Ureter (tissue), 1 donor: ENCODE measurements at places on chromosomes 2 and 18. TPM values are rescaled to one million over a fixed set of nuclear protein-coding genes. Genes with fewer than 3 reads are reported as not detected.

- no peak for DNase-seq
Measured at GRCh38 chr2:64485961-64486360, 32.0 kb downstream of the LGALSL start.

Gene CAPN14
- total RNA-seq, result 0.62 TPM

Gene MTA3
- 72.8 TPM for total RNA-seq

Gene MYO5B
- total RNA-seq, result 46.2 TPM

DNA sequence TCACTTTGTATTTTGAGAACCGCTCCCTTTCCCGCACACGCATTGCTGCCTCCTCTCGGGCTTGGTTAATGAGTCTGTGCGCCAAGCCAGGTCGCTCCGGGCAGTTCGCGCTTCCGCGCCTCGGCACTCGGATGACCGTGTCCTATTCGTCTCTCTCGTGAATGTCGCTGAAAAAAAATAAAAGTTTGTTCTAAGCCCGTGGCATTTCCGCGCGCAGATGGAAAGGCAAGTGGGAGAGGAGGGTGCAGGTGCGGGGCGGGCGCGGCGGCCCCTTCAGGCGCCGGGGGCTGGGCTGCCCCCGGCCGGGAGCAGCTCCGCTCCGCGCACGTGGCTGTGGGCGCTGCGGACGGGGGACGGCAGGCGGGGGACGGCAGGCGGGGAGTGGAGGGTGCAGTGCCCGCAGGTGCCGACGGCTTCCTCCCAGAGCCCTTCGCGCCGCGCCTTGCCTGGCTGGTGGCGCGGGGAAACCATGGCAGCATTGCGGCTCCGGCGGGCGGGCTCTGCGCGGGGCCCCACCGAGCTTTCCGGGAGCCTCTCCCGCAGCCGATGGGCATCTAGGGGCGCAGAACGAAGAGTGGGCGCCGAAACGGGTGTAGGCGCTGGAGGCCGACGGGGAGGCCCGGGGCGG lies 159.6 kb upstream of the SIX2 start:
- no peak for DNase-seq

Gene HOXD4
- total RNA-seq, result 22.4 TPM

Gene PPP3R1
- total RNA-seq, result 57.7 TPM

GRCh38 chr2:73925853-73926492 lies 707 bp upstream of the DGUOK start:
- peak; percentile 84 for DNase-seq

Gene PNPT1
- total RNA-seq, result 30.5 TPM

Gene TUBA3E
- not detected for total RNA-seq

- peak; percentile 53 for DNase-seq
Measured at GRCh38 chr2:218168635-218169462, 2.1 kb upstream of the CXCR1 start.

DNA sequence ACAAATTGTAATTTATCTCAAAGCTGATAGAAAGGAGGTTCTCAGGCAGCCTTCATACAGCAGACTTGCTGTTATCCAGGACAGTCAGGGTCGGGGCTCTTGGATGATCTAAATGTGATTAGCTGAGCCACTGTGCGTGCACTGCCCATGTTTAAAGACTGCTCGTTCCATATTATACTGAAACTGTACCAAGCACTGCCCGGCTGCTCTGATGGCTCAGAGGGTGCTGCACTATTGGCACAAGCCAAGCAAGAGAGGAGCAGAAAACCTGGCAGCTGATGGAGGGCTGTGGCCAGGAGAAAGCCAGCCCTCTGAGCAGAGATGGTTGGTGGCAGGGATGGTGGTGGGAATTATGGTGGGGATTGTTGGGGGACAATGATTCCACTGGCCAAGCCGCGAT lies 63.4 kb downstream of the COL6A3 start:
- DNase-seq, result no peak

- no peak for DNase-seq
Measured at GRCh38 chr2:17628349-17629261, 88.1 kb downstream of the VSNL1 start.

GRCh38 chr2:34545486-34546136 lies 946.5 kb upstream of the FAM98A start:
- no peak for DNase-seq

Gene EDAR
- 0.96 TPM for total RNA-seq

DNA sequence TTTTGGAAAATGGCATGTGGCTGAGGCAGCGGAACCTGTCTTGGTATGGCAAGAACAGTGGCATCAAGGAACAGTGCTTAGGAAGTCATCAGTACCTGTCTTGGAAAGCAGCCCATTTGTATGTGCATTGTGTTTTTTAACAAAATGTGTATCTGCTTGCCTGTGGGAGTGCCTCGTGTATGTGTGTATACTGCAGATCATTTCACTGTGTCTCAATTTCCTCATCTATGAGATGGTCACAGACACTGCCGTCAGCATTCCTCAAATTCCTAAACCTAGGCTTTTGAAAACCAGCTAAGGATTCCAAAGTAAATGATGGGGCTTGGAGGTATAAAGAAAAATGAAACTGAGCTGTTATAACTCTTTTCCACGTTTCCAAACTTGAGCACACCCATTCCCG lies 441.3 kb downstream of the RND3 start:
- no peak for DNase-seq

DNA sequence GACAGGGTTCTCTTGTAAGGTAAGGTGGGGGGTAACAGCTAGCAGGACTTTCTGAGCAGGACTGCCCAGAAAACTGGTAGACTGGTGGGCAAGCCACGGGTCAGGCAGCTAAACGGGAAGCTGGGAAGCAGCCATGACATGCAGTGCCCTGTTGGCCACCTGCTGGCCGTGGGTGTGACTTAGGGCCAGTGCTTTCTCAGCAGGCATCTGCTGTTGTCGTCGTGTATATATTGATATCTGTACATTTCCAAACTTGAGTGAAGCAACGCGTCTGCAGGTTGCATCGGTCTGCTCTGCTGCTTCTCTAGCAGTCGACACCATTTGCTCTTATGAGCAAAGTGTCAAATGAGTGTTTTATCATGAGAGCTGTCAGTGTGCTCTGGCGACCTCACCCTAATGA lies 31.0 kb downstream of the COA5 start:
- DNase-seq, result no peak

DNA sequence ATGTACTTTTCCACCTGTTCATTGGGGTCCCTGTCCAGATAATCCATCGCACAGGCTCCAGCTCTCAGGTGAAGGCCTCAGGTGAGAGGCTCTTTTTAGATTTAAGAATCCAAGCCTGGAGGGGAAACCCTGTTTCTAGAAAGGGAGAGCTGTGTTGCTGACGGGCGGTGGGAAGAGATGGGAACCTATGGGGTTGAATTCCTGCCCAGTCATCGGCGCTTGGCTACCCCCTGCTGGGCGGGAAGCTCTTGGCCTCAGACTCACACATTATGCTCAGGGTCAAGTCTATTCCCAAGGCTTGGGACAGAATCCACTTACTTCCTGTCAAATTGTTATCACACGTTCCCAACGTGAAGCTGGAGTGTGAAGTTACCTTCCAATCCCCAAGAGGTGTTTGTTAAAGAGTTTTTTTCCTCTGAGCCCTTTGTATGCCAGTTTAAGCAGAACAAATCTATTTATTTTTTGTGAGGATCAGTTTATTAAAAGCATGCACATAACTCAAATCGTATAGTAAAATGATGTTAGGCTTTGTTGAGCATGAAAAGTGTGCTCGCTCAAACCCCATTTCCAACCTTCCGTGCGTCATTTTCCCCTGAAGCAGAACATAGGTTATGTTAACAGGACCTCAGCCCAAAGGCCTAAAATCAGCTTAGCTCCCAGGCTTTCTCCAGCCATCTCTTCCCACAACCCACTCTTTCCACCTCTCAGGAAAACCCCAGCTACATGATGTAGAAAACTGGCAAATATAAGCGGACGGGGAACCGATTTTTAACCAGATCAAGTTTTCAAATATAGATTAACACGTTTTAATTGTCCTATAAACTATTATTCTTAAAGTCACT lies 181.7 kb upstream of the ETAA1 start:
- DNase-seq, result peak; percentile 50

DNA sequence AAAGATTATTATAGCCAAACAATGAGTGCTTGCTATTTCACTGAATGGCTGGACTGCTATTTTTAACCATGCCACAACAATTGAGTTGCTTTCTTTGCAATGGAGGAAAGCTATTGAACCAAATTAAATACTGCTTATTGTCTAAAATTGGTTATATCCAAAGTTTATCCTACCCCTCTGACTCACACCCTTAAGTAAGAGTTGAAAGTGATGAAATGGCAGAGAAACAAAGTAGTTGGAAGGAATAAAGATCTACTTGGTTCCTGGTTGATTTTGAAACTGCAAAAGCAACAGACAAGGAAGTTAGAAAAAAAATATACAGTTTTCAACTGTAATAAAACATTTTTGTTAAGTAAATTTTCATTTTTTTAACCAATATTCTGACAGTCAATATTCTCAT lies 47.5 kb downstream of the EML4 start:
- DNase-seq, result no peak

- DNase-seq, result no peak
Measured at GRCh38 chr18:2897448-2898185, 50.8 kb downstream of the EMILIN2 start.

GRCh38 chr18:63145851-63146555 lies 173.6 kb downstream of the BCL2 start:
- no peak for DNase-seq

Gene UPP2
- not detected for total RNA-seq

GRCh38 chr18:3294435-3295080 lies 32.6 kb downstream of the MYL12B start:
- DNase-seq, result no peak

Gene LIPG
- total RNA-seq, result 6.2 TPM

Gene MOCOS
- 38.0 TPM for total RNA-seq

Gene FAHD2B
- 18.6 TPM for total RNA-seq

Gene NT5DC4
- total RNA-seq, result not detected

Gene GCA
- 27.5 TPM for total RNA-seq

DNA sequence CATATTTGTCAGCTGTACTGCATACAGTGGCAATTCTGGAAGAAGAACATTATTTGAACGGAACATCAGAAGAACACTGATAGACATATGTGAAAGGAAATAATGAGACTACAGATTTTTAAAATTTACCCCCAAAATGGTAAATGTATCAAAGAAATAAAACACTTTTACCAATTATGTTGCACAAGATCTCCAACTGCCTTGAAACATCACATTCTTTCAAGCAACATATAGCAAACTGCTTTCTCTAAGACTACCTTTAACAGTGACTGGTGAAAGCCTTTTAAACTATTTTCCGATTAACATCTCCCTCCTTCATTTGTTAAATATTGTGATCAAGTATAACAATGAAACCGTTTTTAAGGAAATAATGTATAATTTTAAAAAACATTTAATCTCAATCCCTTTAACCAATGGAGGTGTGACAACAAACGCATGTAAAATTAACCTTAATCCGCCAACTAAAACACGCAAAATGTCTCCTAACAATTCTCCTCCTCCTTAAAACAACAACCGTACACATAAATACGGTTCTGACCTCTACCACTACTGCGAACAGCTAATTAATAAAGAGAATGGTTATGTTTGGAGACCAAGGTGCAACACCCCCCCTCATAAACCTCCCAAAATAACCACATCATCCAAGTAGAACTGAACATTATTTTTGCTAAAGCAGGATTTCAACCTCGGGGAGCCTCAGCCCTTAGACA lies 2.4 kb downstream of the FBXO11 start:
- no peak for DNase-seq

Gene LINC00305
- not detected for total RNA-seq

Gene SPEG
- total RNA-seq, result 76.6 TPM

GRCh38 chr18:5894611-5895298 lies 567 bp downstream of the TMEM200C start:
- DNase-seq, result no peak

GRCh38 chr2:219598308-219599078 lies 836 bp downstream of the STK11IP start:
- DNase-seq, result no peak

Gene SPATA3
- total RNA-seq, result not detected

DNA sequence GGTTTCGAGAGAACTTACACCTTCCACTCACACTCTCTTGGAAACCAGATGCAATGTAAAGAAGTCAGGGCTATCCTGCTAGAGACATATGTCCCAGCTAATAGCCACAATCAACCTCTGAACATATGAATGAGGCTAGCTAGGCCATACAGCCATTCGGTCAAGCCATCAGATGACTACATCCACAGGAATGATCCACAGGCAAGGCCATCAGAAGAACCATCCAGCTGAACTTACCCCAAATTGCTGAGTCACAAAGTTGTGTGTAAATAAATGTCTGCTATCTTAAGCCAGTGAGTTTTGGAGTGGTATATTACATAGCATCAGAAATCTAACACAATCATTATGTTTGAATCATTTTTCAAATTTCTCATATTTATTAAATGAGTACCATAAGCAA lies 5.2 kb upstream of the SPAST start:
- no peak for DNase-seq

Gene RPS27A
- total RNA-seq, result 944 TPM

Gene MSTN
- 0.26 TPM for total RNA-seq

- DNase-seq, result peak; percentile 92
Measured at GRCh38 chr2:14632133-14632936, at the start of gene LRATD1. Gene LRATD1 (plus strand): TSS chr2:14632717. CDS start chr2:14633980, 1,263 bp downstream.

- DNase-seq, result no peak
Measured at GRCh38 chr2:237529452-237530402, 36.6 kb upstream of the PRLH start.

Gene KLHL30
- total RNA-seq, result 2.2 TPM

- DNase-seq, result no peak
Measured at GRCh38 chr2:128682266-128682665, 363.6 kb upstream of the HS6ST1 start.

- no peak for DNase-seq
Measured at GRCh38 chr2:62593825-62594224, 87.8 kb upstream of the TMEM17 start.

Gene AMER3
- total RNA-seq, result not detected

GRCh38 chr2:96108541-96109360 lies 7.6 kb downstream of the ADRA2B start:
- DNase-seq, result no peak

DNA sequence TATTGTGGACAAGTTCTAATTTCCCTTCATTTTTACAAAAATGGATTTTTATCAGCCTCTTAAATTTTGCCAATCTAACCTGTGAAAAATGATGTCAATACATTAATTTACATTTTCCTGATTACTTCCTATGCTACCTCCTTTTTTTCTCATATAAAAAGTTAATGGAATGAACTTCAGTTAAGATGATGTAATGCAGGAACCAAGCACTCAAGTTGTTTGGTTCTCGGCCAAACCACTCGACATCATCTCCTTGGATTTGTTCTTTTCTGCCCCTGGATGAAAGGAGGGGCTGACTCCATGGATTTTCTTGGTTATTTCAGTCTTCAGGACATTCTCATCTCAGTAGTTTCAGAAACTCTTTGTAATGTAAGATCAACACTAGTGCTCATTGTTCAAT lies 253.1 kb upstream of the NXPH2 start:
- DNase-seq, result no peak

Gene RAPGEF4
- 18.6 TPM for total RNA-seq

Gene SCYGR4
- not detected for total RNA-seq

Gene L3MBTL4
- 8.5 TPM for total RNA-seq

Gene ST3GAL5
- total RNA-seq, result 120 TPM

Gene IKZF2
- total RNA-seq, result 118 TPM

- no peak for DNase-seq
Measured at GRCh38 chr2:75336451-75336850, 137.1 kb upstream of the TACR1 start.

Gene C2orf66
- total RNA-seq, result 1.0 TPM

GRCh38 chr2:204354442-204354856 lies 190.8 kb upstream of the PARD3B start:
- no peak for DNase-seq

GRCh38 chr18:39935598-39935997 lies 2019.4 kb upstream of the PIK3C3 start:
- DNase-seq, result no peak
